ENCODE measurements at places on chromosomes 12 and 14. TPM values are rescaled to one million over a fixed set of nuclear protein-coding genes. Genes with fewer than 3 reads are reported as not detected.

C12orf54 gene
- total RNA-seq = 1.9 TPM

PRB2 gene
- not detected for total RNA-seq

SDS gene
- total RNA-seq = not detected

C1S gene
- total RNA-seq = 11.5 TPM

MMAB gene
- total RNA-seq = 59.2 TPM

LRRIQ1 gene
- total RNA-seq = 1.5 TPM

PLEK2 gene
- 22.4 TPM for total RNA-seq

SLC25A21 gene
- total RNA-seq = 1.1 TPM

PLA2G1B gene
- total RNA-seq = not detected

OAS1 gene
- total RNA-seq = 1.3 TPM

GSG1 gene
- total RNA-seq = not detected

ANKRD9 gene
- total RNA-seq = 8.4 TPM

SYNDIG1L gene
- total RNA-seq = not detected

PDE6H gene
- not detected for total RNA-seq

AKAP5 gene
- total RNA-seq = 0.14 TPM

DNAI7 gene
- not detected for total RNA-seq

VDR gene
- total RNA-seq = 23.4 TPM

GPR162 gene
- not detected for total RNA-seq

CLEC4D gene
- total RNA-seq = not detected

P2RX7 gene
- 1.3 TPM for total RNA-seq

TAS2R14 gene
- 1.6 TPM for total RNA-seq

DCN gene
- 33.1 TPM for total RNA-seq

MCRS1 gene
- total RNA-seq = 58.7 TPM

TAS2R43 gene
- not detected for total RNA-seq

KRT85 gene
- not detected for total RNA-seq

GALNT8 gene
- total RNA-seq = not detected

XRCC3 gene
- 9.4 TPM for total RNA-seq

KRT81 gene
- total RNA-seq = 2,244 TPM

PALS1 gene
- 19.1 TPM for total RNA-seq

KRT5 gene
- total RNA-seq = 3,552 TPM

GTF2H3 gene
- total RNA-seq = 85.0 TPM

GLT8D2 gene
- 2.0 TPM for total RNA-seq

LRP1 gene
- 25.3 TPM for total RNA-seq

PNMA1 gene
- total RNA-seq = 43.3 TPM

KLHL42 gene
- total RNA-seq = 37.6 TPM

SIX6 gene
- not detected for total RNA-seq

ATL1 gene
- total RNA-seq = 3.2 TPM

TAS2R10 gene
- total RNA-seq = 2.1 TPM

SERPINA12 gene
- total RNA-seq = not detected

ATXN3 gene
- total RNA-seq = 31.6 TPM

SLC17A8 gene
- total RNA-seq = not detected

CAPRIN2 gene
- 33.0 TPM for total RNA-seq

SLC5A8 gene
- not detected for total RNA-seq

CPSF6 gene
- total RNA-seq = 66.1 TPM

KRT82 gene
- total RNA-seq = not detected

MMP19 gene
- 3.3 TPM for total RNA-seq

AKAP6 gene
- 2.3 TPM for total RNA-seq

SETD1B gene
- total RNA-seq = 19.9 TPM

LBHD2 gene
- not detected for total RNA-seq

FAM186B gene
- 0.30 TPM for total RNA-seq

CLEC14A gene
- not detected for total RNA-seq

ARHGDIB gene
- 7.7 TPM for total RNA-seq

CLEC4C gene
- not detected for total RNA-seq

RASSF3 gene
- 30.5 TPM for total RNA-seq

MIP gene
- total RNA-seq = not detected

KLRG1 gene
- total RNA-seq = 1.7 TPM

FCF1 gene
- total RNA-seq = 62.3 TPM

All from MCF 10A (cell line).